ENCODE measurements at places on chromosomes 5 and 9.

- no peak for DNase-seq
Observed at GRCh38 chr9:3023449-3023848, 179.6 kb upstream of the PUM3 start.

- DNase-seq, result no peak
Observed at GRCh38 chr5:141944076-141944475, 13.9 kb downstream of the PCDH12 start.

GRCh38 chr5:134873494-134873893, 677 bp upstream of the TXNDC15 start:
- DNase-seq, result no peak

GRCh38 chr9:126508928-126509327, 104.8 kb upstream of the LMX1B start:
- DNase-seq, result no peak

GRCh38 chr9:89550346-89550927, 52.5 kb upstream of the SEMA4D start:
- no peak for DNase-seq

DNA sequence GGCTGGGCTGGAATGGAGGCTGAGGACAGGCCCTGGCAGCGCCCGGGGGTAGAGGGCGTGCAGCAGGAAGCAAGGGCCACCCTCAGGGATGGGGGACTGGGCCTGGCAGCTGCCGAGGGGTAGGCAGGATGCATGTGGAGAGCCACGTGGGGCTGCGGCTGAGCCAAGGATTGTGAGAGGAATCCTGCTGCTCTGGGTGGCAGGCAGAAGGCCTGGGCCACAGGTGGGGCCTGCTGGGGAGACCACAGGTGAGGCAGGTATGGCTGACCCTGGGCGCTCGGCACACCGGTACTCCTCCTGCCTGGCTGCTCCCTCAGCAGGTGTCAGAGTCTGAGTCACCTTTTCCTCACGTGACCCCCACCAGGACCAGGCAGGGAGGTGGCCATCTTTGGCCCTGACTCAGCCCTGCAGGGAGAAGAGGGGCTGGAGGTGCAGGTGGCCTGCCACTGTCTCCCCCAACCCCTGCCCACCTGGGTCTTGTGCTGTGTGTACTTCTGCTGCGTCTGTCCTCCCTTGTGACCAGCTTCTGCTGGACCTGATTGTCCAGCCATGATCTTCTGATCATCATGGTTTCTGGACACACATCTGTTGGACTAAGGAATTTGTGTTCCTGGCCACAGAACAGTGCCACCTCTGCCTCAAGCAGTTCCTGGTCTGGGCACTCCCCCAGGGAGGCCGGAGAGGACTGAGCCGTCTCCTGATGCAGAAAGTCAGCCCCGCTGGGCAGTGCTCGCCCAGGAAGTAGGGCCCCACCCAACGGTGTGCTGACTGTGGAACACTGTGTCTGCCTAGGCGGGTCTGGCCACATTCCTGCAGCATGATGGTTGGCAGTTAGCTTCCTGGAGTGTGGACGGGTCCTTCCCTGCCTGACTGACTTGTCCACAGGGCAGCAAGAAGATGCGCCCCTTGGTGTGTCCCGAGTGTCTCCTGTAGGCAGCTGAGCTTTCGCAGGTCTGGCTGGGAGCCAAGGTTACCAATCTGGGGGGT, 6.4 kb downstream of the ARRDC1 start:
- DNase-seq, result no peak

DNA sequence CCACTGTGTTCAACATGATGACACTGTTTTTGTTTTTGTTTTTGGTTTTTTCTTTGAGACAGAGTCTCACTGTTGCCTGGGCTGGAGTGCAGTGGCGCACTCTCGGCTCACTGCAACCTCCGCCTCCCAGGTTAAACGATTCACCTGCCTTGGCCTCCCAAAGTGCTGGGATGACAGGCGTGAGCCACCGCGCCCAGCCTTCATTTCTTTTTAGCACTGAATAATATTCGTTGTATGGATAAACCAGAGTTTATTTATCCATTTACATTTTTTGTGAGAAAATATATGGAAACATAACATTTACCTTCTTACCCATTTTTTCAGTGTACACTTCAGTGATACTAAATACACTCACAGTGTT, 4.2 kb downstream of the CARD19 start:
- no peak for DNase-seq

GRCh38 chr9:136117291-136117915, 1.3 kb downstream of the TMEM250 start:
- DNase-seq, result no peak

DNA sequence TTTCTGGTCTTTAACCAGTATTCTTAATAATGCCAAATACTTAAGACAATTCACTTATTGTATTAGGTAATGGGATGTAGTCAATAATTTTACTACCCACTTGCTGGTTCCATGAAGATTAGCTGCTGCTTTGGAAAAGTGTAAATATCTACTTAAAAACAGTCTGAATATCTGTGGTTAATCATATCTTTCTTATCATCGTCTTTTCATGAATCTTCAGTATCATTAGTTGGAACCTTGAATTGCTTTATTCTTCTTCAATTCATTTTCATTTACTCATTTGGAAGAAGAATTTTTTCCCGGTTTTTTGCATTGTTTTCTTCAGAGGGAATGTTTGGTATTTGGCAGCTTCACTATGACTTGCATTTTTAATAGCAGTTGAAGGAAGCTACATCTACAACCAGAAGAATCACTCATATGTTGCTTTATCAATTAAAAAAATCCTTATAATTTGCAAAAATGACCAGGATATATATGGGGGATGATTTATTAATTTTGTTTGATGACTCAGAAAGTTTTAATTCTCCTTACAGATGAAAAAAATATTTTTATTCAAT, 1398.3 kb upstream of the CDH6 start:
- DNase-seq, result no peak

DNA sequence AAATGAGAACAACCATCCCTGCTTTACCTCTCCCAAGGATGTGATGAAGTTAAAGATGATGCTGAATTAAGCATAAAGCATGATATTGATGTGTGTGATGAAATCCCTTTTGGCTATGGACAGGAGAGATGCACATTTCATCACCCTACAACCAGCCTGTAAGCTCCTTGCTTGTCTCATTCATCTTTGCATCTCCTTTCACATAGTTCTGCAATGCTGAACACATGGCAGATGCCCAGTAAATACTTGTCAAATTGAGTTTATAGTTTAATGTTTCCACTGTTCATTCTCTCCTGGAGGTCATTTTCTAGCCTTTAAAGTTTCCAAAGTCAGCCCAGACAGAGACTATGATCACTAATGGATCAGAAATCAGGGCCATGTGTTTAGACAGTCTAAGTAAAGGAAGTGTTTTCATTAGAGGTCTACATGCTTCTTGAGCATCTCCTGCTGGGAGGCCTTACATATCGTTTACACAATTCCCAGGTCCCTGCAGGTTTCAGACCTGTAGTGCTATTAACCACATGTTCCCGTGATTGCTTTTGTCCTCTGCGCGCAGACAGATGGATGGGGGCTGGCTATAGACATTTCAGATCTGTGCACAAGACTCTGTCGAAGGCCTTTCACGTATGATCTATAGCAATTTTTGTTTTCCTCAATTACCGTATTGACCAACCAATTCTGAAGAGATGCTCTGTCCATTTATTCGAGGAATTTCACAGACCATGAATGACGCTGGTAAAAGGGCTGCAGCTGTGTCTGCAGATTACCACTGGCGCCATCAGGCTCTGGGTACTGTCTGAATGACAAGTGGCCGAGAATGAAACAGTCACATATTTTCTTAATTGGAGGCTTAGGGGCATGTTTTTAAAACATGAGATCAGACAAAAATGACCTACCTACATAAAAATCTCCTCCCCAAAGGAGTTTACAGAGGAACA, 49.0 kb upstream of the CKMT2 start:
- no peak for DNase-seq

DNA sequence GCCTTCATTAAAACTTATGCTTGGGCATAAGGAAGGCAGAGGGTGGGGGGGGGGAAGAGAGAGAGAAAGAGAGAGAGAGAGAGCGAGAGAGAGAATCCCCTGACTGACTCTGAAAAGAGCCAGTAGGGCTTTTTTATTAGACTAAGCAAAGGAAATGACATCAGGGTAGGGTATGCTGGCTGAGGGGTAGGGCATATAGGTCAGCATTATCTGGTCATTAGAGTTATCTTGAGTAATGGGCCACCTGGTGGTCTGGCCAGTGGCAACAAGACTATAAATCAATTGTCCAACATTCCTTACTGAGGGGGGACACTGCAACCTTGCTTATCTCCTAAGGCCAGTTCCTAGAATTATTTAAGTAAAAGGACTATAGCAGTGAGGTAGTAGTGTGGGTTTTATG, 67.2 kb downstream of the TSSK1B start:
- no peak for DNase-seq

DNA sequence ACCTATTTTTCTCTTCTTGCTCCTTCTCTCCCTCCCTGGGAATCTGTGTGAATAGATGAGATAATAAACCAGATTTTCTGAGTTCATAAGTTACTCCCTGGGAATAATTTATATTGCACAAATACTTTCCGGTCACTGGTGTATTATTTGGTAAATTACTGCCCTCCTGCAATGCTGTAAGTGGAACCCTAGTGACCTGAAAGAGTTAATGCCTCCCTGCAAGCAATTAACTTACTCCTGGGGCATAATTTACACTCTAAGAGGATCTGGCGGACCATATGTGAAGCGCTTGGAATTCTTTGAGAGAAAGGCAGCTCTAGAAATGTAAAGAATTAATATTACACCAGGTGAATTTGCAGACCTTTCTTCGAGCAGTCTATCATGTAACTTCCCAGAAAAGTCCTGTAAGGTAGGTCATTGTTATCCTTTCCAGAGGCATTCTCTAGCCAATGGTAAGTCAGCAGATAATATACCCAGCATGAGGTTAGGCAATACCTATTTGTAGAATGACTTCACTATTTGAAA, 7.0 kb upstream of the GDNF start:
- no peak for DNase-seq

GRCh38 chr9:137705906-137706305, 87.1 kb downstream of the EHMT1 start:
- DNase-seq, result no peak

- no peak for DNase-seq
Observed at GRCh38 chr9:76206821-76207220, 187.4 kb downstream of the RFK start.

- no peak for DNase-seq
Observed at GRCh38 chr9:6302417-6302816, 25.8 kb upstream of the TPD52L3 start.

DNA sequence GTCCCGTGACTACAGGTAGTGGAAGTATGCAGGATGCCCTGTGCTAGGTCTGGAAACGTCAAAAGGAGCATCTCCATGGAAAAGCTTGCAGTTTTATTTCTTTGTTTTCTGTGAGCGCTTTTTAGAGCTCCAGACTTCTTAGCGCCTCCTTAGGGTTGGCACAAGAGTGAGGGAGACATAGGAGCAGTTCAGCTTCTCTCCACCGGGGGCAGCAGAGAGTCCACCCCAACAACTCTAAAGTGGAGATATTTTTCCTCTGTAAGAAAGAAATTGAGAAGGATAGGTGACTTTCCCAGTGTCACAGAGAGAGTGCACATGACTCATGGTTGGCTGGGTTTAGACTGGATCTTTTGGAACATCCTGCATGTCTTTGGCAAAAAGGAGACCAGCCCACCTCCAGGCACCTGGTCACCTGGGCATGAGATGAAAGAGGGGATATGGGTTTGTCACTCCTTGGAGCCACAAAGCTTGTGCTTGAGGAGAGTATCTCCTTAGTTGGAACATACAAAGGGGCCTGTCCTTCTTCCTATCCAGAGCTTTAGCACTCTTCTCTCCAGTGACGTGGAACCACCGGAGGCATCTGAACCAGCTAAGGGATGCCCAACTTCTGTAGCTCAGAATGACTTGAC, 637.7 kb downstream of the SEMA5A start:
- no peak for DNase-seq

DNA sequence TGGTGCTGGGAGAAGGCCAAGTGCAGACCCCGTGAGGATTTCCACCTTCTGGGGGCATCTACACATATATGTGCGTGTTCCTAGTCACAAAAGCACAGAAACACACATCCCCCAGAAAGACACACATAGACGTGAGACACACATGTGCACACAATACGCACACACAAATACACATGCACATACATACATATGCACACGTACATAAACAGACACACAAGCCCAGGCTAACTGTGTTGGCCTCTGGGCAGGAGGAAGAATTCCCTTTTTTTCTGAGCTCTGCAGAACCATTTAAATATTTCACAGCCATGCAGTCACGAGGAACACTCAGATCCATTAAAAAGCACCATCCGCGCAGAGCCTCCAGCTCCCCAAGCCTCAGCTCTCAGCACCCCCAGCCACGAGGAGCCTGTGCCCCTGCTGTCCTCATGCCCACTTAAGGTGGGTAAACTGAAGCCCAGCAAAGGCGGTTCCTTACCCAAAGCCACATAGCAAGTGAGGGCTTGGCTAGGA, 5.3 kb downstream of the NINJ1 start:
- DNase-seq, result no peak

DNA sequence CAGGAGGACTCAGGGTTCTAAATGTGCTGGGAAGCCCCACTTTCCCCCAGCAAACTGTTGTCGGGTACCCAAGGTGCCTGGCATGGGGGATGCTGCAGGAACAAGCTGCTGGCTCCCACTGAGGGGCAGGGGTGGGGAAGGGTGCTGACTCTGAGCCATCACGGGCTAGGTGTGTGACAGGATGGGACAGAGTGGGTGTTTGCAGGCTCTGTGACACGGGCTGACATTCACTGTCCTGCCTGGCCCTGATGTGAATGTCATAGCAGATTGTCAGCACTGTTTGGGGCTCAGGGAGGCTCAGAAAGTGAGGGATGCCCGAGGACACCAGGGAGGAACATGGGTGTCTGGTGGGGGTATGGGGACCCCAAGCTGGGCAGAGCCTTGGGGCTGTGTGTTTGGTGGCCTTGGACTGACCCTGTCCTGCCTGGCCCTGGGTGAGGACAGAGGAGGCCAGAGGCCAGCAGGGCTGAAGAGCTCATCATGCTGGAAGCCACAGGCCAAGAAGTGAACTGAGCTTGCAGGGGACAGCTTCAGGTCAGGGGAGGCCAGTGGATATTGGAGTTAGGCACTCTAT, 20.6 kb downstream of the WNK2 start:
- DNase-seq, result no peak

DNA sequence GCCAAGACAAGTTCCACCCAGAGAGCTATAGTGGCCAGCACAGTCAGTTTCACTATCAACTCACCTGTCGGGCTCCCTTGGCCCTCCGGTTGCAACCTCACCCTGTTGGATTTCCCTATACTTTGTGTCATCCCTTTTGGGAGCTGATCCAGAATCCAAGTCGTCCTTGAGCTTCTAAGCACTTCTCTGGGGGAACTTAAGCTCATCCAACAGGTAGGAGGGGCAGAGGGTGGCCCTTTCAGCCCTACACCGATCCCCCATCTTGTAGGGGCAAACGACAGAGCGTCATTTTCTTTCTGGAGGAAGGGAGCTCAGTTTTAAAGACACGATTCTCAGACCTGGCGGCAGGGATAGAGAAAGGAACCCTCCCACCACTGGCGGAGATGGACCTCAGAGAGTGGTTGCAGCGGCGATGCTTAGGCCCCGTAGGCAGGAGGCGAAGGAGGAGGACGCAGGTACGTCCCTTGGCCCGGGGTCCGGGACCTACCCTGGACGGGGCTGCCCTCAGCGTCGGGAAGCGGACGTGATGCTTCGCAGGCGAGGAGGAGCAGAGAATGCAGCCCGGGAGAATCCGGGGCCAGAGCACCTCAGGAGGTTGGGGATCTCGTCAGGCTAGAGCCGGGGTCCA, 519 bp downstream of the ZER1 start:
- no peak for DNase-seq

All from stimulated activated CD8-positive, alpha-beta memory T cell treated with anti-CD3 and anti-CD28 coated beads, Interleukin-15, amount 100 ng/mL, for 1 hour (primary cell).